ENCODE measurements at places on chromosomes 6 and 20.

DNA sequence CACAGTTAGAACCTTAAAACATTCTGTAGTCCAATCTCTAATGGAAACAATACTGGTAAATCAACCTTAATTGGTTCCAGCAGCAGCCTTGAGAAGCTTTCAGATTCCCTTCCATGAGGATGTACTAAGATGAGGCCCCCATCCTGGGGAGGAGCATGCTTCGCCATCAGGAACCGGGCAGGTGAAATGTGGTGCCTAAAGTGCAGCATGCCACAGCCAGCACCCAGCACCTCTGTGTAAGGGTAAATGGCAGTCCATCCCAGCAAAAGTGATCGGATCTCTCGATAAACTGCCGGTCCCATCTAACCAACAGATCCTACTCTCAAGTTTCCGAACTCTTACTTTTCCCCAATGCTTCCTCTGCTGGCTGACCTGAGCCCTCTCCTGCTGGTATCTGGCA is 166.3 kb upstream of the PDE10A start:
- no peak for DNase-seq

DNA sequence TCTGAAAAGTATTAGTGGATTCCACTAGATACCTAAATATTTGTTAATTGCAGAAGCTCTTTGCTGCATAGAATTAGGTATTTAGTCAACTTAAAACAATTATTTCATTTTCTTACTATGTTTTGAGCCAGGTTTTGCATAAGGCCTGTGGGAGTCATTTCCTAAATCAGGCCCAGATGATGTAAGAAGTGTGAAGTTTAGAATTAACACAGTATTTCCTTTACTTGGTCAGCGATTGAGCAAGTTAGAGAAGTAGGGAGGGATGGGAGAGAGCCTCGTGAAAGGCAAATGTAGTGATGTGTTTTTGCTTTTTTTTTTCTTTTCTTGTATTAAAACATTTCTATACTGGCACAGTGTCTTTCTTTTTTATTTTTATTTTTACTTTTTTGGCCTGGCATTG is 711.1 kb downstream of the HDGFL1 start:
- DNase-seq = no peak

GRCh38 chr6:116363759-116364158 is 7.0 kb upstream of the DSE start:
- DNase-seq = no peak

GRCh38 chr6:118872726-118873125 is 21.2 kb upstream of the ASF1A start:
- DNase-seq = no peak

GRCh38 chr6:56573624-56574023 is 69.1 kb downstream of the DST start:
- DNase-seq = no peak

DNA sequence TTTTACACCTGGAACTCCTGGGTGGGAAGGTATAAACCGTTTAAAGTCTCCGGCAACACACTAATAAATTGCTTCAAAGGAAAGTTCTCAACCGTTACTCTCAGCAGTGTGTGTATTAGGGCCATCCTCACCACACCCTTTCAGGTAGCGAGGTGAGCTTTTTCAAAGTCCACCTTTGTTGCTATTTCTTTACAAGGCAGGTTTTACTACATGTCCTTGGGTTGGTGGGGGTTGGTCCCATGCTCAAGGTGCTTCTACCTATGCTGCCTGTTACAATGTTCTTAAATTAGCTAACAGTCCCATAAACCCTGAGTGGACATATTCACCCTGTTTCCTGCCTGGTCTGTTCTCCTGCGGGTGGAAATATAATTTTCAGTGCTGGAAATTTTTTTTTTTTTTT is 13.2 kb upstream of the OSER1 start:
- no peak for DNase-seq

DNA sequence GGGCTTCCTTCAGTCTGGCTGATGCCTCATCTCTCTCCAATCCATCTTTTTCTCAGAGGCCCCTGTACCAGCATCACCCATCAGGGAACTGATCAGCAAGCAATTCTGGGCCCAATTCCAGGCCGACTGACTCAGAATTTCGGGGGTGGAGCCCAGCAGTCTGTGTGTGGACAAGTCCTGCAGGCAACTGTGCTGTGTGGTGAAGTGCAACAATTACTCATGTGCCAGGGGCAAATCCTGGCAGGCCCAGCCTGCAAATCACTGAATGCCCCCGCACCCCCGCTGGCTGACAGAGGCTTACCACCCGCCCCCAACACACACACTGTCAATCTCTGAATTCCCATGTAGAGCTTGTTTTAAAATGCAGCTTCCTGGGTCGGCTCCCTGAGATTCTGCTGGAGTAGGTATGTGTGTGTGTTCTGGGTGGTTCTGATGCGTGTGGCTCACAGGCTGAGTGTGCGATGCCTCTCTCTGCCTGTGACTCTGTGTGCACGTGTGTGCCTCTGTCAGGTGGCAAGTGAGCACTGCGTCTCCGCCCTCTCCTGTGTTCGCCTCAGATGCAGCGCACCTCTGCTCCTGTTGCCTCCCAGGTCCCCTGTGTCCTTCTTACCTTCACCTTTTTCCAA is 45.4 kb downstream of the SSR1 start:
- DNase-seq = peak; percentile 96

DNA sequence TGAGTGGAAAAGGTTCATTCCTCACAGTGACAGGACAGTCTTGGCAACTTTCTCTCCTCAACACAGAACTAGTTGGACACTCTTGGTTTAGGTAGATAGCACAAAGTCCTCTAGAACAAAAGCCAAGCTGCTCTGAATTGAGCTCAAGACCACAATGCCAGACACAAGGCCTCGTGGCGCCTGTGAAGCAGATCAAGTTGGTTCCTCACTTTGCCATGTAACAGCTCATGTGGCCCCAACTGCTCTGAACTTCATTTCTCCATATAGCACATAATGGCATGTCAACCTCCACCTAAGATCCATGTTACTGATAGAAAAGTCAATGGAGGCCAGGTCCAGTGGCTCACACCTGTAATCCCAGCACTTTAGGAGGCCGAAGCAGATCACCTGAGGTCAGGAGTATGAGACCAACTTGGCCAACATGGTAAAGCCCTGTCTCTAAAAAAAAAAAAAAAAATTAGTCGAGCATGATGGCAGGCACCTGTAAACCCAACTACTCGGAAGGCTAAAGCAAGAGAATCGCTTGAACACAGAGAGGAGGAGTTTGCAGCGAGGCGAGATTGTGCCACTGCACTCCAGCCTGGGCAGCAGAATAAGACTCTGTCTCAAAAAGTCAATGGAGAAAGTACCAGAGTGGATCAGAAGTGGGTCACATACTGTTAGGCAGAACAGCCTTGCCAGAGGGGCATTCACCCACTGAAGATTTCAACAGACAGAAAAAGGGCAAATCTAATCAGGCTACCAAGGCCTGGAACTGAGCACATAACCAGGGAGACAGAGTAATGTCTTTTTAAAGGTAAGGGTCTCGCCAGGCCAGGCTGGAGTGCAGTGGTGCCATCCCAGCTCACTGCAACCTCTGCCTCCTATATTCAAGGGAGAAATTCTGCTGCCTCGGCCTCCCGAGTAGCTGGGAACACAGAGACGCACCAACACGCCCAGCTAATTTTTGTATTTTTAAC is 21.2 kb downstream of the ROMO1 start:
- DNase-seq = no peak

- DNase-seq = no peak
Measured at GRCh38 chr6:4806337-4806725, 30.1 kb downstream of the CDYL start.

DNA sequence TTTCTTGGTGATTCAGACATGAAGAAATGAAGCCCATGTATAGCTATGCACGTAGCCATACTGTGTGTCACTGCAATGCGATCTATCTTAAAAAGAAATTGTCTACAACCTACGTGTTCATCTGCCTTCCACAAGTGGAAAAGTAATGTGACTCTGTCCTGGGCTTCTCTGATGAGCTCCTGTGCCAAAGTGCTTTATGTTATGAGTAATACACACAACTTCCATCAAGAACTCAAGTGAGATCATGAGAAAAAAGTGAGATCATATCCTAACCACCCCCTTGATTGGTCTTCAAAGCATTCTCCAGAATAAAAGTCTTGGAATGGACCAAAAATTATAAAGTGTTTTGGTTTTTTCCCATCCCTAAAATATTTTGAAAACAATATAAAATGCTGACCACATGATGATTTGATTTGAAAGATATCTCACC is 114.3 kb downstream of the DST start:
- DNase-seq = peak; percentile 37

DNA sequence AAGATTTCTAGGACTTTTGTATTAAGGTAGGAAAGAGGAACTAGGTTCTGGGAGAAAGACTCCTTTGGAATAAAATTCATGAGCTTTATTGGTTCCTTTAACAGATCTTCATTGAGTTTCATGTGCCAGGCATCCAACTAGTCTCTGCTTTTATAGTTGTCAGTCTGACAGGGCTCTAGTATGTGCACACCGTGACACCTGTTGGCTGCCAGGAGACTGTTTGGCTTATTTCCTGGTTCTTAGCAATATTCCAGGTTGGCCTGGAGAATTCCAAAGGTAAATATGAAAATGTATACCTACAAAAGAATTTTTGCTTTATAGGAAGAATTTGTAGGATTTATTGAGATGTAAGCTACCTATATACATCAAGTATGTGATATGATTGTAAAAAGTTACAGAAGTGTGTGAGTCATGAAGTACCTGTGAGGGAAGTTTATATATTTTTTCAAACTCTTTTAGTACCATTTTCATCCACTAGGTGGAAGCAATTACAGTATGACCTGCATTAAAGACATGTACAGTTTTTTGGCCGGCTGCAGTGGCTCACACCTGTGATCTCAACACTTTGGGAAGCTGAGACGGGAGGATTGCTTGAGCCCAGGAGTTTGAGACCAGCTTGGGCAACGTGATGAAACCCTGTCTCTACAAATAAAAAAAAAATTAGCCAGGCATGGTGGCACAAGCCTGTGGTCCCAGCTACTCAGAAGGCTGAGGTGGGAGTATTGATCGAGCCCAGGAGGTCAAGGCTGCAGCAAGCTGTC is 35.2 kb downstream of the NDUFAF5 start:
- DNase-seq = peak; percentile 40

DNA sequence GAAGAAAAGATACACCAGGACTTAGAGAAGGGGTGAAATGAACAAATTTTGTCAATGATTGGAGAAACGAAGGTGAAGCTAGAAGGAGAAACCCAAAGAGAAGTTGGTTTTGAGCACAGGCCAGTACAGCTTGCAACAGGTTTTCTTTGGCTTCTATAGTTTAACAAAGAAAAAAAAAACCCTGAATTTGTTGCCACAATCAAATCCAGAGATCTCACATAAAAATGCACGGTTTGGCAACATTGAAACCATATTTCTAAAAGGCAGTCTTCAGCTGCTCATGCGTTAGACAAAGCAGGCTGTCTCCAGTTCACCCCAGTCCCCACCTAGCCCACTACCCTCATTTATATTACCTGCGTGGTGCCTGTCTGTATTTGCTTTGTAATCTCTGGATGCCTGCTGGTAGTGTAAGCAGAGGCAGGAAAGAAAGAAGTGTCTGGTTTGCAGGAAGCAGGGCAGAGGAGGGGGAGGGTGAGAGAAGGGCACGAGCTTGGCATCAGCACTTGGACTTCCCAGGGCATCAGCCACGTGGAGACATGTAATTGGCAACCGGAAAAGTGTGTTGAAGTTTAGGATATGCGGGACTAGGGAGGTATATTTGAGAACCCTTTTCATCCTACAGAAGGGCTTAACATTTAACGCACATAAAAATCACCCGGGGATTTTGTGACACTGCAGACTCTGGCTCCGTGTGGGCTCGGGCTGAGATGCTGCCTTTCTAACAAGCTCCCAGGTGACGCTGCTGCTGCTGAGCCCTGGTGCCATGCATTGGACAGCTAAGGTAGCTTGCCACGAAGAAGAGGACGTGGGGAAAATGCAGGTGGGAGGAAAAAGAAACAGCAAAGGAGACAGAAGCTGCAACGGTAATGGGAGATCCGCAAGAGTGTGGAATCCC is 14.4 kb downstream of the PFDN4 start:
- no peak for DNase-seq

DNA sequence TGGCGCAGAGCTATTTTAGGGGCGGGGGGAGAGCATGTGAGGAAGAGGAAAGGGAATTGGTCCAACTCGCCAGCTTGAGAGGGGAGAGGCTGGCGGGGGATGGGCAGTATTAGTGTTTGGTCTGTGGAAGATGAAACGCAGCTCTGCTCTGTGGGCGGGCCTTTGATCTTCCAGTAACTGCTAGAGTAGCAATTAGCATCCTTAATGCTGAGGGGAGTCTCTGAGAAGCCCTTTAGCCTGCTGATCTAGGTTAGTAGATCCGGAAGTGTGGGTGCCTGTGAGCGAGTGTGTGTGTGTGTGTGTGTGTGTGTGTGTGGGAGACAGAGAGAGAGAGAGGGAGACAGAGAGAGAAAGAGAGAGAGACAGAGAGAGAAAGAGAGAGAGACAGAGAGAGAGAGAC is 117.2 kb upstream of the BACH2 start:
- no peak for DNase-seq

- DNase-seq = no peak
Measured at GRCh38 chr6:3290149-3290930, 31.6 kb downstream of the PSMG4 start.

DNA sequence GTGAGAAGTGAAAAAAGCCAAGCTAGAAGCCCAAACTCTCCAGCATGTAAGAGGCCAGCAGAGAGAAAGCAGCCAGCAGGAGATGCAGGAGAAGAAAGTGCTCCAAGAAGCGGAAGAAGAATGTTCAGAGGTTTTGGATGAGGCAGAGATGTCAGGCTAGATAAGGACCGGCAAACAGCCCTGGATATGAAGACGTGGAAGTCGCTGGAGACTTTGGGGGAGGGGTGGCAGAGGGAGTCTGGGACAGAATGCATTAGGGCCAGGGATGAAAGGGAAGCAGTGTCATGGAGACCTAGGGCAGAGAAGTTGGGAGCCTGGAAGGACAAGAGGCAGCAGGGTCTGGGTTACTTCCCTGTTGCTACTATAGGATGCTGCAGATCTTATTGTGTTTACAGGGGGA is 5.3 kb upstream of the SCUBE3 start:
- DNase-seq = no peak

GRCh38 chr20:63167918-63168520 is 47.9 kb downstream of the YTHDF1 start:
- DNase-seq = no peak

GRCh38 chr6:33696548-33697518 is 14.7 kb downstream of the UQCC2 start:
- DNase-seq = no peak

DNA sequence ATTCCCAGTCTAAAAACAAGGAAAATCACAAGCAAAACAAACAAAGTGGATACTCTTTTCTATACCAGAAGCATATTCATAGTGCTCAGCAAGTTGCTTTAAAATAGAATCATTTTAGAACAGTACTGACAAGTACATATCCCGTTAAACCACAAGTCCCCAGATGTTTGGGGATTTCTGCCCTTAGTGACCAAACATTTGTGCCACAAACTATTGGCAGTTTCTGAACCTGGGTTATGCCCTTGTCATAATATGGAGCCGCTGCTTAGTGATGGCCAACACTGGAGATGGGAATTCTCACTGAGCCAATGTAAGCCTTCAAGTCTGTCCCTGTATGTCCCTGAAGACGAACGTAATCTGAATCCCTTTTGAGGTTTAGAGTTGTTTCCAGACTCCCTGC is 436.7 kb upstream of the JAG1 start:
- DNase-seq = no peak

- DNase-seq = no peak
Measured at GRCh38 chr20:52896348-52896747, 75.8 kb upstream of the TSHZ2 start.

- no peak for DNase-seq
Measured at GRCh38 chr6:136338486-136338885, 48.8 kb upstream of the BCLAF1 start.

- no peak for DNase-seq
Measured at GRCh38 chr6:95227351-95227750, 350.0 kb upstream of the MANEA start.

Data from HTR-8/SVneo (cell line).